NCI-H1092 (cell line): ENCODE measurements at places on chromosomes 11 and 22.

DNA sequence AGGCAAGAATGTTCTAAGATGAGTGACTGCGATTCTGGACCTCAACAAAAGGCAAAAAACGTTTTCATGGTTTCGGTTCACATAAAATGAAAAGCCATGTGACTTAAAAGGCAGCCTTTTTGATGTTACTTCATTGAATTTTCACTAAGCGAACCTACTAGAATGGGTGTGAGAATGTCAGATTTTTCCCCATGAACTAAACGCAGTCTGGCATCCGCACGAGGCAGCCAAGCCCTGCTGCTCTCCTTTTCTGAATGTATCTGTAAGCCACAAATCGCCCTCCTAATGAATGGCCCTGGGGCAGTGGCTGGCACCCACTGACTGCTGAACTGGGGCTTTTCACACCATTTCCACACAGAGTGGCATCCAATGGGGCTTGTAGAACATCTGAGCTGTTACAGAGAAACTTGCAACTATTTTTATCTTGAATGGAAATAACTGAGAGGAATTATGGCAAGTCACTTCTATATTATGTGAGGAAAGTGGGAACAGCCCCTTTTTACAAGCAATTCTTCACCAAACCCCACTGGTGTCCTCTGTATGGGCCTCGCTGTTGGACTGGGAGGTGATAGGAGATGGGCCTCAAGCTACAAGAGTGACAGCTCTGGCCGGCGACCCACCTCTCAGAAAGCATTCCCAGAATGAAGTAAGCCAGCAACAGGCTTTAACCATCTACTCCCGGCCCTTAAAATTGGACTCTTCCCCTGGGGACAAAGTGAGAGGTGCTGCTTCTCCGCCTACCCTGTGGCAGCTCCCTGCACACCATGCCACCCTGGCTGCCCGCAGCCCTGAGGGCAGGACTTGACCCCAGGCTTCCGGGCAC, 29.4 kb downstream of the PPP2R1B start:
- DNase-seq = no peak

- no peak for DNase-seq
Observed at GRCh38 chr11:5124891-5125620, 13.1 kb downstream of the OR52A5 start.

GRCh38 chr22:37016134-37016910, 2.9 kb downstream of the TST start:
- DNase-seq = no peak

GRCh38 chr11:120871924-120872323, 152.0 kb upstream of the TBCEL start:
- DNase-seq = no peak

- DNase-seq = no peak
Observed at GRCh38 chr11:122807731-122808477, 30.4 kb upstream of the CRTAM start.

GRCh38 chr22:22359465-22359864, 114.9 kb downstream of the VPREB1 start:
- no peak for DNase-seq

DNA sequence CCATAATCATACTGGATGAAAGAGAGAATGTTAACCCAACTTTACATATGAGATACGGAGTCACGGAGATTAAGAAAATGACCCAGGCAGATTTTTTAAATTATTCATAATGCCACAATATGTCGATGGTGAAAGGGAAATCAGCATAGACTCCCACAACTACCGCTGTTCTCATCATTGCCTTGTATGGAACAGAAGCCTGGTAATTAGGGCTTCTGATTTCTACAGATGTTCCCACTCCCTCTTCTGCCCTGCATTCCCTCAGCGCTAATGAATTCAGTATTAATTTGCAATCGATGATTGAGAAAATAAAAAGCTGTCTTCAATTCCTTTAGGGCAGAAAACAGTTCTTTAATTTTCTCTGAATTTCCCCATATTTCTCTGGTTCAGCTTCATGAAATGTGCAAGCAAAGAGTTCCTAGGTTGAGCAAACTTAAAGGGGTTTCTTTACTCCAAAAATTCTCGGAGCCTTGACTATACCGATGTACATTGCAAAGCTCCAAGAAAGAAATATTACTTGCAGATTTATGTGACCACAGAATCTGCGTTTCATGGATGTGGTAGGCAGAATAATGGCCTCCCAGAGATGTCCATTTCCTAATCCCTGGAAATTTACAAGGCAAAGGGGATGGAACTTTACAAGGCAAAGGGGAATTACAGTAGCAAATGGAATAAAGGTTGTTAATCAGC, 134.9 kb upstream of the ZC3H12C start:
- DNase-seq = no peak

- DNase-seq = no peak
Observed at GRCh38 chr11:13216711-13217075, 60.9 kb upstream of the BMAL1 start.

DNA sequence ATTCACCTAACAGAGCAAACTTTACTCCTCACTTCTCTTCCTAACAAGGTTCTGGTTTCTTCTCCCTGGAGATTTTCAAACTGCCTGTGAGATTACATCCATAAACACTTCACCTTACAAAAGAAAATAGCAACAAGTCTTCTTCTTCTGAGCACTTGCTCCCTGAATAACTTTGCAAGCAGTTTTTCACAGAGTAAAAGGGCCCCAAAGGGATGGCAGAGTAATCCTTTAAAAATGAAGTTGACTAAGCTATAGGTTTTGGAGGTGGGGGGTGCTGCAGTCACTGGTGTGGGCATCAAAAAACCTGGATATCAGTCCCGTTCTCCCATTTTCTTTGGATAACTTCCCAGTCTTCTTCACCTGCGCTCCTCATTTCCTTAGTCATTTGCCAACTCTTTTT, 484.9 kb downstream of the MIAT start:
- no peak for DNase-seq

DNA sequence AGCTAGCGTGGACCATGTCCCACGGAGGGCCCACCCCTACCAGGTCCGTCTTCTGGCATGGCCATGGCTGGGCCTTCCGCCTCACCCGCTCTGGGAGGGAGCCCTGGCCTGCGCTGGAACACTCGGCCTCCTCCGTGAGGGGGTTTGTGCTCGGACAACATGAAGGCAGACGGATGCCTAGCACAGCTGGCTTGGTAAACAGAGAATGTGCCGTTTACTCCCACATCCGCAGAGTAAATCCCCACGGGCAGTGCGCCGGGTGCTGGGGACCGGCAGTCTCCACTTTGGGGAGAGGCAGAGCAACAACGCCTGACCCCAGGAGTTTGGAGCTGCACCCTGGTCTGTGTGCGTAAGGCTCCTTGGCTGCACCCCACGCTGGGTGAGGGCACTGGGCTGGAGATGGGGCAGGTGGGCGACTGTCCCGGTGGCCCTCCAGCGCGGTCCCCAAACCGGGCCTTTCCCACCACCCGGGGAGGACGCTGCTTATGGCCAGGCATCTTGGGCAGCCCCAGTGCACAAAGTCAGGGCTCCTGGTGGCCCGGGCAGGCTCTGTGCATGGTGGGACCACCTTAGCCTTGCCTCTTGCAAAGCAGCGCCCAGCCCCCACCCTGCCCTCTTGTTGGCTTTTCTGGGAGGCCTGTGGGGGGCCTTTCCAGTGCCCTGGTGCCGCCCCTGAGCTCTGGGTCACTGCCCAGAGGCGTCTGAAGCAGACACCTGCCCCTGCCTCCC, 30.7 kb upstream of the MUC5AC start:
- DNase-seq = no peak

DNA sequence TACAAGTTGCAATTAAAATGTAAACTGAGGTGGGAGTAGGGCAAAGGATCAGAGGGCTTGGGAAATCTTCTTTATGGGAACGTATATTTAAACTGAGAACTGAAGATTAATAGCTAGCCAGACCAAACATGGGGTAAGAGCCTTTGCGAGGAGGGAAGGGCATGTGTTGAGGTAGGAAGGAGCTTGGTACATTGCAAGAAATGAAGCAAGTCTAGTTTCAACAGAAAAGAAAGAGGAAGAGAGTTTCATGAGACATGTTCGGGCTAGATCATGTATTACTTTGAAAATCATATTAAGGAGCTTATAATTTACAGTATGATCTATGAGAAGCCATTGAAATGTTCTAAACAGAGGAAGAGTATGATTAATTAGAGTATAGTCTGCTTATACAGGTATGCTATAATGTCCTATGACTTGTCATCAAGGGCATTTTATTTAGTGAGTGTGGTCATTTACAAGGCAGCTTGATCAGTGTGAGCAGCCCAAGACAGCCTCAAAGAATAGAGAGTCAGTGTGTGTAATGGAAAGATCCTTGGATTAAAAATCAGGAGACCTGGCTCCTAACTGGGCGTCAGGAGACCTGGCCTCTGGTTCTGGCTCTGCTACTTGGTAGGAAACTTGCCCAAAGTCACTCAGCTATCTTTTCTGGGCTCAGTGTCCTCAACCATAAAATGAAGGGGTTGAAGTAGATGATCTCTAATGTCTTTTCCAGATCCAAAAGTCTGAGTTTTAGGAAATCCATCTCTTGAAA, 10.9 kb downstream of the GAS2 start:
- no peak for DNase-seq

GRCh38 chr11:34050581-34051348, 766 bp upstream of the CAPRIN1 start:
- peak; percentile 51 for DNase-seq

DNA sequence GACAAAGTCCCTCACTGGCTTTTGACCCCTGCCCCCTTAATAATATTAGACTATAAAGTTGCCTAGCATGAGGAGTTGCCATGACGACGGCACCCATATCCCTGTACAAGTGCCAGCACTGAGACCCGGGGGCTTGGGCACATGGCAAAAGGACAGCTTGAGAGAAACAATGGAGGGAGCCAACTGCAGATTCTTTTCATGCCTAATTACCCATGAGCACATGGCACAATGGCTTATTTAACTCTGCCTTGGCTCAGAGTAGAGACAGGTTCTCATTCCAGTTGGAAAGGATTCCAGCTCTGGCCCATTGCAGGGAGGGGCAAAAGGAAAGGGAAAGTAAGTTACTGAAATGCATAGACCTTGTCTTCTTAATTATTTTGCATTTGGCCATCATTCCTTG, 261.2 kb upstream of the UBASH3B start:
- DNase-seq = peak; percentile 54

GRCh38 chr11:66617155-66617834, 865 bp downstream of the RBM14 start:
- DNase-seq = peak; percentile 62
